NCI-H1105 (cell line): ENCODE measurements at places on chromosomes 6 and 20.

- no peak for DNase-seq
Measured at GRCh38 chr6:149473080-149474052, 11.4 kb downstream of the ZC3H12D start.

DNA sequence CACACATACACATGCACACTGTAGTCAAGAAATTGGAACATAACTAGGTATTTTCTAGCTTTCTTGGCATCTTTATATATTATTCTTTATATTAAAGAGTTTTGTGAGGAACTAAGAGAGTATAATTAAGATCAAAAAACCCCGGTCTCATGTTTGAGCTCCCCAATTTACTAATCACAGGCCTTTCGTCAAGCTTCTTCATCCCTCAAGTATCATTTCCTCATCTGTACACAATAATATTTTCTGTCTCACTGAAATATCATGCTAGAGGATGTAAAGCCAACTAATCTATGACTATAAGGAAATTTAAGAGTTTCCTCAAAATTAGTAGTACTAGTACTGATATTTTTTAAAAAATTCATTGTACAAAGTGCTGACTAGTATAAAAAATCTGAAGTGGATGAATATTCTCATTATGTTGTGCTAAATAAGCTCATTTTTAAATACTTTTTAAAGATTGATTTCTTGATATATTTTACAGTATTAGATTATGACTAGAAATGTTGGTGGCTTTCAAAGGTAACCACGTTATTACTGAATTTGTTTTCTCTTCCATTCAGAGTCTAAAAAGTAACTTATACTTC lies 28.0 kb downstream of the PEX3 start:
- no peak for DNase-seq

- DNase-seq: no peak
Measured at GRCh38 chr20:11371831-11372230, 545.9 kb upstream of the BTBD3 start.

- DNase-seq: no peak
Measured at GRCh38 chr6:118524686-118525085, 23.4 kb upstream of the PLN start.

GRCh38 chr6:8420031-8420588 lies 15.2 kb downstream of the SLC35B3 start:
- no peak for DNase-seq

GRCh38 chr20:43404878-43405277 lies 52.8 kb upstream of the SRSF6 start:
- no peak for DNase-seq

- no peak for DNase-seq
Measured at GRCh38 chr6:12208190-12208589, 82.0 kb upstream of the EDN1 start.

- no peak for DNase-seq
Measured at GRCh38 chr20:5528261-5528660, 211.5 kb upstream of the PROKR2 start.

- DNase-seq: peak; percentile 56
Measured at GRCh38 chr20:46022411-46023147, 6.4 kb upstream of the SLC12A5 start.

GRCh38 chr20:653110-653589 lies at the start of gene SRXN1:
SRXN1 (minus strand) TSS chr20:653200; CDS start chr20:653185, 15 bp downstream.
- DNase-seq: peak; percentile 60

- no peak for DNase-seq
Measured at GRCh38 chr6:76634695-76635094, 562.2 kb upstream of the IMPG1 start.

GRCh38 chr6:28696682-28697081 lies 171.0 kb downstream of the GPX5 start:
- no peak for DNase-seq

DNA sequence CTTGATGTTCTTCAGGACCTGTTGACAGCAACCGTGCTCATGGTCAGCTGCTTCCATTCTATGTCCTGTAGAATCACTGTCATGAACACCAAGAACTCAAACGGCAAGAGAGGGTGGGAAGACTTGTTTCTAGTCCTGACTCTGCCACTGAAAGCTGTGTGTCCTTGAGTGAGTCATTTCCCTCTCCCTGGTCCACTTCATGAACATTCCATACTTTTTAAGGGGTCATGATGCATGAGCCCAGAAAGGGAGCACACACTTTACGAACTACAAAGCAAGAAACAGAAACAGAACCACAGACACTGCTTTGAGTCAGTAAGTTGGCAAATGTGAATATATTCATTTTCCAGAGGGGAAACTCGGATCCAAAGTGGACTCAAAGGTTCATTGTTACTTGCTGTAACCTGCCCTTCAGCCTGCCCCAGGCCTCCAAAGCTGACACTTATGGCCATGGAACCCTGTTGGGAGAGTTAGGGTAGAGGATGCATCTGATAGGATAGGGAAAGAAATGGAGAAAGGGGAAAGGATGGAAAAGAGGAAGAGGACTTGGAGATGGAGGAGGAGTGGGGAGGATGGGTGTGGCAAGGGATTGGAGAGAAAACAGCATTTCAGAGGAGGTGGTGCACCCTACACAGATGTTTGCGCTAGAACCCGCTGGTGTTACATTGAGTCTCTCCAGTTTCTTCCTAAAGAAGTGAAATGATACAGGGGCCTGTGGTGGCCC lies 129.8 kb downstream of the FOXO3 start:
- no peak for DNase-seq

GRCh38 chr6:14787677-14788076 lies 458.2 kb upstream of the JARID2 start:
- no peak for DNase-seq

DNA sequence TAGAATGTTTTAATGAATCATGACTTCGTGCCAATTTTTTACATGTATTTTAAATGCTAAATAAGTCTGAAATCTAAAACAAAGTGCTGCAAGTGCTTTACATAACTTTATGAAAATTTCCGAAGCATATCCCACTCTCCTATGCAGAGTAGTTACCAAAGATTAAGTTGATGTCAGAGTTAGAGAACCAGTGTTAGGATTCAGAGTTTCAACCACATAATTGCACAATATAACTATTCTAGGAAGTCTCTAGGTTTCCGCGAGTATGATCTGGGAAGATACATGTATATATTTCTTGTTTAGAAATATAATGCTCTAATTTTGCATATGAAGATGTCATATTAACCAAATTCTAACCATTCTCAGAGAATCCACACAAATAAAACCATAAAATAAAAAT lies 74.8 kb downstream of the ASCC3 start:
- DNase-seq: no peak

DNA sequence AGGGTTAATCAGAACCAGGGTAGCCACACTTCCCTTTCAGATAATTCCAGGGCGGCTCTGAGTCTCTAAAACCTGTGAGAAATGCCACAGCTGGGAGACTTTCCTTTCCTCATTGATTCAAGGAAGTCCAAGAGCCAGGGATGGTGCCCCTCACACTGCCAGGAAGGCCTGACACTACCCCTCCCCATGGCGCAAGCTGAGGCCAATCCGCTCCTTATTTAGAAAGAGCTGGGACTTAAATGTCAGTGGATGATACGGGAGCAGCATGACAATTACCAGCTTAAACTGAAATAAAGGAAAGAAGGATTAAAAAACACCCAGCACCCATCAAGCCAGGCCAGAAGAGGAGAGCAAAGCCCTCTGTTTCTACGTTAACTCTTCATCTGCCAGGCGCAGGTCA lies 244.4 kb downstream of the LRFN2 start:
- DNase-seq: no peak

DNA sequence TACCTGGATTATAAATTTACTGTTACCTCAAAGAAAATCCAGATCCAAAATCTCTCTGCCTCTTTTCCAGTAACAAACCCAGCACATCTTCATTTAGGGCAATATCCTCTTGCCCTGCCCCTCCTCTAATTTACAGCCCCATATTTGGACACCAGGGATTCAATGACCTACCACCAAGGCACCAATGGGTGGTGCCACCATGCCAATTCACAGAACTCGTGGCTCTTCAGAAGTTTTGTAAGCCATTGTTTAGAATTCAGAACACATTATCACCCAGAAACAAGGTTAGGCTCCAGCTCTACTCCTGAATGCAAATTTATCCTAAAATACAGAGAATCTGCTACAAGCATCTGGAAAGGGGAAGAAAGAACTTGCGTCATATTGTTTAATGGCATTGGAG lies 67.8 kb upstream of the SASH1 start:
- no peak for DNase-seq

DNA sequence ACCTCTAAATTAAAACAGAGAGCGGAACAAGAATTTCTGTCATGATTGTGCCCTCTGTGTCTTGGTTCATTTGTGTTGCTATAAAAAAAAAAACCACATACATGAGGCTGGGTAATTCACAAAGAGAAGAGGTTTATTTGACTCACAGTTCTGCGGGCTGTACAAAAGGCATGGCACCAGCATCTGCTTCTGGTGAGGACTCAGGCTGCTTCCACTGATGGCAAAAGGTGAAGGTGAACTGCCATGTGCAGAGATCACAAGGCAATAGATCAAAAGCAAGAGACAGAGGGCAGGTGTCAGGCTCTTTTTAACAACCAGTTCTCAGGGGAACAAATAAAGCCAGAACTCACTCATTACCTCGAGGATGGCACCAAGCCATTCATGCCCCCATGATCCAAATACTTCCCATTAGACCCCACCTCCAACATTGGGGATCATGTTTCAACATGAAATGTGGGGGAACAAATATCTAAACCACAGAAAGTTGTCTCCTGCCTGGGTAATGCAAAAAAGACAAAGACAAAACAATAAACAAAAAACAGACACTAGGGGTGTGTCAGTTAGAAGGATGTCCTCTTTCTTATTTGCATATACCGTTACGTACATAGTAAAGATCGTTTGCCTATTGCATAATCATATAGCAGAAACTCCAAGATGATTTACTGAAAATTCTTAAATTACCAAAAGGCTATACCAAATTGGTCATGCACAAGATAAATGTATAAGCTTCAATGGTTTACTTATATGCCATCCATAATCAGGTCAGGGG lies 17.0 kb downstream of the SERPINB9 start:
- DNase-seq: no peak

- DNase-seq: no peak
Measured at GRCh38 chr20:41664584-41664983, 46.4 kb upstream of the CHD6 start.

DNA sequence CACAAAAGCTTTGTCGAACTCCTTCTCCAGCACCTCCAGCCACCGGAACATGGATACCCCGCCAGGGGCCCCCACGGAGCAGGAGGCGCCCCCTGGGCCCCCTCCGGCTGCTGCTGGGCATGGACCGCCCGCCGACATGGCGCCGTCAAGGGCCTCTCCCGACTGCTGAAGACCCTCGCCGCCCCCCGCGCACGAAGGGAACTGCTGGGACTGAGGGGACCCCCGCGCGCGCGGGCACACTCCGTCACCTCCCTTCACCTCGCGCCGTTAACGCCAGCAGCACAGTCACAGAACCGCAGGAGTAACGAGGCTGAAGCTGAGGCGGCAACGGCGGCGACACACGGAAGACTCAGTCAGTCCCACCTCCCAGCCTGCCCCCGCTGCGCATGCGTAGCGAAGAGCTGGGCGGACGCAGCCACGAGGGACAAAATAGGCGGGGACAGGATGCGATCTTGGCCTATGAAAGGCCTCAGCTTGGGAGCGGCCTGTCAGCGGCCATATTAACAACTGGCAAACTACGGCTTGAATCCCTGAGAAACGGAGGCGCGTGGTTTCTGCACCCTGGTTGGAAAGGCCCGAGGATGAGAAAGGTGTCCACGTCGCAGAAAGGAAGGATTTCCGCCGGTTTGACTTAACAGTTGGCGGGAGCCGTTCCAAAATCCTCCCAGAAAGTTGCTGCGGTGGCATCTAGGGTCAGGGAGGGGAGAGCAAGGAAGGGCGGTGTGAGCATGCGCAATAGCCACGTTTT lies at the start of gene GOPC:
GOPC (minus strand) TSS at position 361 of the 748 bp plus-strand sequence; CDS start at position 138, 223 bp downstream.
- DNase-seq: peak; percentile 98

DNA sequence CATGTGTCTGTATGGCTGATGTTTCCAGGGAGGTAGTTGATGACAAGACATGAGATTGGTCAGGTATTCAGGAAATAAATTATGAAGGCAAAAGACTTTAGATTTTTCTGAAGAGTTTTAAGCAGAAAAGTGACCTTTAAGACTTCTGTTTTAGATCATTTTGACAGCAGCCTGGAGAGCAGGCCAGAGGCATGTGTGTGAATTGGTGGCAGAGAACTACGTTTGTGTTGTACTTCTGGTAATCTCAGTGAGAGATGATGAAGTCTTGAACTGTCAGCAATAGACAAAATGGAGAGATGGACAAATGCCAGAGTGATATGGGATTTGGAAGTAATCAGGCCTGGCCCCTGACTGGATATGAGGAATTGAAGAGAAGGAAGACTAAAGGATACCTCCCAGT lies 30.8 kb downstream of the FARS2 start:
- no peak for DNase-seq

- no peak for DNase-seq
Measured at GRCh38 chr20:41314386-41314785, 3.1 kb downstream of the ZHX3 start.

DNA sequence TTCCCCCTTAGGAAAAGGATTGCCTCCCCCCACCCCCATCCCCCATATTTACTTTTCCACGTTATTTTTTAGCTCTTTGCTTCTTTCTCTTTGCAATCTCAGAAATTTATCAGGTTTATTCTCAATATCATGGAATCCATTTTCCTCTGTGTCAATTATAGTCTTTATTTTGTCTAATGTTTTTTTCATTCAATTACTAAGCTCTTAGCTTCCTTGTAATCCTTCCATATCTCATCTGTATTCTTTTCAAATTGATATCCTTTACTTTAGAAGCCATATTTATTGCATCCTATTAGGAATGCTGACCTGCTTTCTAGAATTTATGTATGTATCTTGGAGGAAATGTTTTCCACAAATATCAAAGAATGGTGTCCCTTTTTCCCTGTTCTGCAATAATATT lies 39.3 kb downstream of the TMC2 start:
- DNase-seq: no peak

DNA sequence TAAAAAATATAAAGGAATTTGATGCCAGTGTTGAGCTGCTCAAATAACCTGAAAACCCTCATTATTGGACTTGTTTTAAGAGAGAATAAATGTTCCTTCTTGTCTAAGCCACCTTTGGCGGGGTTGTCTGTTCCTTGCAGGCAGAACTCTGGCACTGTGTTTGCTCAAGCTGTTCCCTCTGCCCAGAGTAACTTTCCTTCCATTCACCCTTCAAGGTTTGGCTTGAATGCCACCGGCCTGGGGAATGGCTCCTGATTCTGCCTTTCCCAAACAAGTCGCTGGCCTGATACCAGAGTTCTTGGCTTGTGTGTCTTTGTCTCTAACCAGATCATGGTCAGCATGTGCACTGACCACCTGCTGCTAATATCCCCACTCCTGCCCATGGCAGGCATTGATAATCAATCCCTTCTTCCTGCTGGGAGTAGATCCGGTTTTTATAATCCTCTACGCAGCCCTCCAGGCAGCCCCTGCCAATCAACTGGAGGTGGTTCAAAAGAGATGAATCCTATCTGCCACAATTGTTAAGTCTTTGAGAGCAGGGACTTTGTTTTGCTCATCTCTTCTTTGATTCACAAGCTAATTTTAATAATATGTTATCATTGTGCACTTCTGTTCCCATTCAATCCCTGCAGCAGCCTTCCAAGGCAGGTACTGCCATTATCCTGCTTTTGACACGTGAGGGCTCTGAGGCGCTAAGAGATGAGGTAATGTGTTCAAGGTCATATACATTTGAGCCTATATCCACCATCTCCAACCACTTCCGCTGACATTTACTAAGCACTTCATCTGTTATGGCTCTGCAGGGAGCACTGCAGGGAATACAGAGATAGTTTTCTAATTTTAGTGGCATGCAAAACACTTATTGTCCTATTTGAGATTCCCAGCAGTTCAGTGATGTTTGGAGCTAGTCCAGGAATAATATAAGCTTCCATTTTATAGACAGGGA lies 3.1 kb upstream of the CCM2L start:
- no peak for DNase-seq
